ENCODE measurements at places on chromosomes 3 and 15.

DNA sequence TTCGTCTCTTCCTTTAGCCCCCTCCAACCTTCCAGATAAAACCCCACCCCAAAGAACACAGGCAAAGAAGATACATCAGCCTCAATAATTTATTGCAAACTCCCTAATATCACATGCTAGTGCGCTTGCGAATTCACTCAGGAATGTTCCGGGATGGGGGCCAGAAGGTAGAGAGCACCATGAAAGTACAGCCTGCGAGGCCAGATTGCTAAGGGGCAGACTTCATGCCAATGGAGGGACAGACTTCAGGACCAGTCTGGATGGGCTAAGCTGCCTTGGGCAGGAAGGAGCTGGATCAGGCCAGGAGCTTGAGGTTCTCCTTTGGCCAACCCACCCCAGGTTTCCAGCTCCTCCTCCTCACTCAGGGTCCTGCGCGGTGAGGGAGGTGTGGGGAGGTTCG is 13.4 kb downstream of the CIDEC start:
- DNase-seq, result no peak

DNA sequence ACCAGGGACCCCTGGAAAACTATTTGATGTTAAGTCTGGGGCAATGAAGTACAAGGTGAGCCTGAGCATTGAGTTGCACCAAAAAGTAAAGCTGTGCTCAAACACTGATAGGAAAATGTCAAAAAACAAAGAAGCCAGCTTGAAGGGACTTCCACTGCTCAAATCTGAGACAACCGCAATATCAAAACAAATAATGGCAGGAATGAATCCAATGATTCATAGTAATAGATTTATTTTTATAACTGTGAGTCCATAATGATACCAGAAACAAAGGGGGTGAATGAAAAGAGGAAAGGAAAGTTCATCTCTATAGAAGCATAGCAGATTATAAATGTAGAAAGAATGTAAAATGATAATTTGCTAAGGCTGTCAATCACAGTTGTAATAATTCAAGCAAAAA is 237.3 kb upstream of the ZBTB20 start:
- DNase-seq, result no peak

DNA sequence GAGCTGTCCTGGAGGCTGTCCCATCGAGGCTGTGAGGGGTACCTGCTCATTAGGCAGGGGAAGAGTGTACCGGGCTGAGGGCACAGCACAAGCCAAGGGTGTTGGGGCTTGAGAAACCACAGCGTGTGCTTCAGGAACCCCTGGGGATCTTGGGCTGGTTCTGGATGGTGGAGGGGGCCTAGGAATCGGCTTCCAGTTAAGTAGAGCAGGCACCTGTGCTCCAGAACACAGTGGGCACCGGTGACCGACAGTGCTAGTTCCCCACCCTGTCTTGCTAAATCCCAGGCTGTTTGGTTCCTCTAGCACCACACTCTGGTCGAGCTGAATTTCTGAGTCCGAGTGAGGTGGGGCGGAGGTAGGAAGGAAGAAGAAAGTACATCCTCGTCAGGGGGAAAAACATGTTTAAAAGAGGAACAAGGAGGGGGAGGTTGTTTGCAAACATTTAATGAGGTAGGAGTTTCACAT is 29.1 kb downstream of the SLC6A6 start:
- no peak for DNase-seq

GRCh38 chr3:196656213-196656612 is 16.7 kb downstream of the NRROS start:
- DNase-seq, result no peak

DNA sequence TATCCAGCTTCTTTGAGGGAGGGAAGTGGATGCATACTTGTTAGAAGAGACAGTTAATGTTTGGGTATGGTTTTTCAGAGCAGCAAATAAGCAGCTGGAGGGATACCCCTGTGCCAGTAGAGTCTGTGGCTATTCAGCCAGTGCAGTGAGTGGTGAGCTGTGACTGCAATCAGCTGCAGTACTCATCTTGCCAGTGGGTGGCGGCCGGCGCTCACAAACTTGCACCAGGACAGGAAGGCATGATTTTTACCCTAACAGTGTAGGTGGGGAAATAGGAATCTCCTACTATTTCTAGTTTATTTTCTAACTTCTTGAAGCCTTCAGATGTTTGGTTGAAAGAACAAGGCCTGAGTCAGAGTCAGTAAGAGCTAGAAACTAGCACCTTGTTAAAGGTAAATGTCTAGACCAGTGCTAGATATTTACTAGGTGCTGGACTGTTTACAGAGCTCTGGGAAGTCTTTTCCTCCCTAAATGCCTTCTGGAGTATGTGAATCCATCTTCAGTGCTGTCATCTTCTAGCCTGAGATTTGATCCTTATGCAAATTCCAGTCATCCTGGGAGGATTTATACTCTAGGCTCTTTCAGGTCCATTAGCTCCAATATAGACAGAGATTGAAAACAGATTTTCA is 23.6 kb downstream of the TIMP4 start:
- peak; percentile 44 for DNase-seq

DNA sequence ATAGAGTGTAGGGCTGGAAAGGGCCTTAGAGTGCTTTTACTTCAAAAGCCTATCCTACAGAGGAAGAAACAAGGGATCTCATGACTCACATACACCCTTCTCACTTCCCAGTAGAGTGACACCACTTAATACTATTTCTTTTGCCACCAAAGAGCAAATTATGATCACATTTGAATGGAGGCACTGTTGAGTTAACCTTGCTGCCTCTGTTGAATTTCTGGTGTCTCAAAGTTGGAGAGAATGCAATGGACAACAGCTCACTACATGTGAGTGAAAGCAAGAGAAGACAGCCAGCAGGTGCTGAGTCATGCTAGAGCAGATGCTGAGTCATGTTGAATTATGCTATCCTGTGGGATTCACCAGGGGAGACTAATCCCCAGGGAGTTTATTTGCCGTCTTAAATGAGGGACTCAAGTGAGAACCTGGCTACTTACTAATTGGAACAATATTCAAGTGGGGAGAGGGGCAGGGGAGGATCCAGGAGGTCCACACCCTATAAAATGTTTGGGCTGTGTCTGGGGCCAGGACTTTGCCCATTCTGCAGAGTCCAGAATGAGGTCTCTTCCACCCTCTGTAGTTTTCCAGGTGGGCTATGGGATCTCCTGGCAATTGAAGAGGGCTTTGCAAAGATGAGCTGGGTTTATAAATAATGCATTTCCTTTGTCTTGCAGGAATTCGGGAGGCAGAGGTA is 35.8 kb downstream of the ST8SIA2 start:
- no peak for DNase-seq

- DNase-seq, result no peak
Measured at GRCh38 chr3:64467255-64467944, 220.4 kb downstream of the ADAMTS9 start.

GRCh38 chr15:95595759-95596158 is 734.7 kb upstream of the NR2F2 start:
- DNase-seq, result no peak

GRCh38 chr15:78242128-78242527 is 7.8 kb upstream of the ACSBG1 start:
- no peak for DNase-seq

GRCh38 chr15:68704496-68705021 is 116.1 kb downstream of the ANP32A start:
- no peak for DNase-seq

GRCh38 chr3:87478716-87479115 is 202.3 kb upstream of the POU1F1 start:
- no peak for DNase-seq

DNA sequence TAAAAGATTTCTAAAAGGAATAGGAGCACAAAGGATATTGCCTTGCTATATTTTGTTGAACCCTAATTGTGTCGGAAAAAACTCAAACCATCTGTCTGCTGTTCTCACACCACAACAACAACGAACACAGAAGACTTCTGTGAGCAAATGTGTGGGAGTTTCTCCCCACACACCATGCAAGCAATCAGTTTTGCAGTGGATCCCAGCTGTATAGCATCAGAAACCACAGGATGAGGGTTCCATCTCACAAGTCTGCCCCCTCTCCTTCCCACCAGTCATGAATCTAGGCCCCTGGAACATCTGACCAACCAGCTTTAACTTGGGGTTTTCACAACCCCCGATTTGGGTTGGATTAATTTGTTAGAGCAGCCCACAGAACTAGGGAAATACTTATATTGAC is 91.3 kb upstream of the SLC4A7 start:
- no peak for DNase-seq

GRCh38 chr3:6528951-6529350 is 332.0 kb upstream of the GRM7 start:
- no peak for DNase-seq

DNA sequence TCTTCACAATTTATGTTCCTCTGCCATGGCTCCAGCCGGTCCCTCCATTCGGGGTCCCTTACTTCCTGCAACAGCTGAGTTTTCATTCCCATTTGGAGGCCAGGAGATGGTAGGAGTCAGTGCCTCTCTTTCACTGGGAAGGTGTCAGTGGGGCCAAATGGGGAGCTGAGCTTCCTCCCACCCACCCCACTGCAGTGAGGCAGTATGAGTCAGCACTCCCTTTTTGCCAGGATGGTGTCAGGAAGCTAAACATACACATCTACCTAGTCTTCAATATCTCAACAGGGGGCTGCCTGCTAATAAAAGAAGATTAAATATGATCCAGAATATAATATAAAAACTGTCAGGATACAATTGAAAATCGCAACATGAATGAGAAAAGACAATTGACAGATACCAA is 12.7 kb upstream of the ACTC1 start:
- DNase-seq, result no peak

- DNase-seq, result peak; percentile 64
Measured at GRCh38 chr3:195133462-195133861, 137.5 kb downstream of the XXYLT1 start.

GRCh38 chr3:126982471-126983175 is at the start of gene PLXNA1:
Gene PLXNA1 (plus strand): TSS chr3:126983115. CDS start chr3:126988594, 5,479 bp downstream.
- peak; percentile 89 for DNase-seq

DNA sequence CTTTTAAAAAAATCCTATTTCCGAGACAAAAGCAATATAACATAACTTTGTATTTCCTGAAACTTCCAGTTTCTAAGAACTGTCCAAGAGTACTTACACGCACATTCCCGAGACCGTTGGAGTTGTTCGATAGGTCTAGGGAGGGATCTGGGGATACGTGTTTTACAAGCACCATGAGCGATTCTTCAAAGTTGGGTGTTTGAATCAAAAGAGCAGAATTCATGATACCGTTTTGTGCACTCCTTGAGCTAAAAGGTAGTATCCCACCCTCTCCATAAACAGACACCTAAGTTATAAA is 700 bp upstream of the EDEM1 start:
- DNase-seq, result no peak

DNA sequence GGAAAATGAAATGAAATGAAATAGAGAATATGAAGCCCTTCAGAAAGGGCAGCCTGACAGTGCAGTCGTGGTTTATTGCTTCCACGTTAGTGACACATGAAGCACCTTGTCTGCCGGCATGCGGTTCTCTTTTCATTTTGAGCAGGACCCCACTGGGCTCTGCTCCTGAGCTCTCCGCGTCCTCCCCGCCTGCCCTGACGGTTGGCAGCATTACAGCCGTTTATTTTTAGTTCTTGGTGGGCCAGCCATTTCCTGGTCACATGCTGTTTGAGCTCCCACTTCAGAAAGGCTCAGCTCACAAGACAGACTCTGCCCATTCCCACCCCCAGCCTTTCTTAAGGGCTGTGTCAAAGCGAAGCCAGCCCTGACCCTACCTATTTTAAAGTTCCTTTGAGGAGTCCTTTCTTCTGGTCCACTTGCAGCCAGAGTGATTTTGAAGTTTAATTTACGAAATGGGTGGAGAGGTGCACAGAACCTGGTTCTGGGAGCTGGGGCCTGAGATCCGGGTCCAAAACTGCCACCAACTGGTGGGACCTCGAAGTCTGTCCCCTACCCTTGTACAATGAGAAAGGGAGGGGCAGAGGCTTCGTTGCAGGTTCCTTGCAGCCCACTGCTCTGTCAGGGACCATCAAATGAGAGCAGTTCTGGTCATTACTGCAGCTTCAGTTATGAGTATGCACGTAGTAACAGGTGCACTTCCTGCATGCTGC is 60.1 kb downstream of the MGLL start:
- DNase-seq, result no peak

DNA sequence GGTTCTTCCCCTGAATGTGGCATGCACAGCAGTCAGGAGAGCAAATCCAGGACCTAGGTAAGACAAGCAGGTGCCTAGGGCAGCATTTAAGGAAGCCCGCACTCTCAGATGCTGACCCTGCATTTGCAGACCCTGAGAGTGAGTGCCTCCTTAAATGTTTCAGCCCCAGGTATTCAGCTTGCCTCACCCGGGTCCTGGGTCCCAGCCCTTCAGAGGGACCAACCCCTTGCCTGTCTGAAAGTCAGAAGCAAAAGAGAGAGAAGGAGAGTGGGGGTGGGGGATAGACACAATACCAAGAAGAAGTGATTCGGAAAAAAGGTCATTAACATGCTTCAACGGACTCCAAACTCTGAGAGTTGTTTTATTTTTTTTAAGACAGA is 75.0 kb downstream of the MEGF11 start:
- DNase-seq, result no peak

DNA sequence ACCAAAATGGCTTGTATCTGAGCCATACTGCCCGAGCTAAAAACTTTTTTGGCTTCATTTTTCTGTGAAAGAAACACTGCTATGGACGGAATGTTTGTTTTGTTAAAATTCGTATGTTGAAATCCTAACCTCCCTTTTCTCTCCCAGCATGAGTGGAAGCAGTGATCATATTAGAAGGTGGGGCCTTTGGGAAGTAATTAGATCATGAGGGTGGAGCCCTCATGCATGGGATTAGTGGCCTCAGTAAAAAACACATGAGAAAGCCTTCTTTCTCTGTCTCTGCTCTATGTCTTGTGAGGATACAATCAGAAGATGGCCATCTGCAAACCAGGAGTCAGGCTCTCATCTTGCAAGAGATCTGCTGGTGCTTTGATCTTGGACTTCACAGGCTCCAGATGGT is 7.4 kb upstream of the FNDC3B start:
- no peak for DNase-seq

- DNase-seq, result no peak
Measured at GRCh38 chr3:87052499-87053260, 61.7 kb upstream of the VGLL3 start.

GRCh38 chr3:76049776-76050175 is 264.4 kb upstream of the ZNF717 start:
- no peak for DNase-seq

DNA sequence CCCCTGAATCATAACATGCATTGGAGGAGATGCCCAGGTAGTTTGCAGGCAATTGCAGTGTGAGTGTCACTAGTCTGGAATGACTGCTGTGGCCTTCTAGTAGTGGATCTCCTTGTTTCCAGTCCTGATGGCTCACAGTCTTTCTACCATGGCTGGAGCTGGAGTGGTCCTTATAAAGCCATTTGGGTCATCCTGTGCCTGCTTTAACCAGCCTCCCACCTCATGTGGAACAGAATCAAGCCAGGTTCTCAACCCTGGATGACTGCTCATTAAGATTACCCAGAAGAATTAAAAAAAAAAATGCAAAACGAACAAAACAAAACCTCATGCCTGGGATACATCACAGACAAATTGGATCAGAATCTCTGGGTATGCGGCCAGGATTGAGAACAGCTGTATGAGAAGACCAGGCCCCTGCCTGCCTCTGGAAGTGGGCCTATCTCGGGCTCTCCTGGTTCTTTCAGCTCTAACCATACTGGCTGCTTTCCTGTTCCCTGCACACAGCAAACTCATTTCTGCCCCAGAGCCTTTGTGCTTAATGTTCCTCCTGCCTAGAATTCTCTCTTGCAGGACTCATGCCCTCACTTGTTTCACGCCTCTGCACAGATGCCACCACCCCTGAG is 96.4 kb downstream of the ITPR1 start:
- DNase-seq, result no peak
